ENCODE measurements at places on chromosomes 12 and 14.

- peak overlapping the region; percentile 72 for H3K4me3 ChIP-seq
- H3K27ac ChIP-seq = peak overlapping the region; percentile 13
- peaks cover 70% of the 10 kb centered on the region for H3K4me1 ChIP-seq
- no peak for DNase-seq
- H3K27me3 ChIP-seq = peaks cover 5% of the 10 kb centered on the region
Observed at GRCh38 chr12:51392556-51393237, 1.5 kb upstream of the GALNT6 start.

DNA sequence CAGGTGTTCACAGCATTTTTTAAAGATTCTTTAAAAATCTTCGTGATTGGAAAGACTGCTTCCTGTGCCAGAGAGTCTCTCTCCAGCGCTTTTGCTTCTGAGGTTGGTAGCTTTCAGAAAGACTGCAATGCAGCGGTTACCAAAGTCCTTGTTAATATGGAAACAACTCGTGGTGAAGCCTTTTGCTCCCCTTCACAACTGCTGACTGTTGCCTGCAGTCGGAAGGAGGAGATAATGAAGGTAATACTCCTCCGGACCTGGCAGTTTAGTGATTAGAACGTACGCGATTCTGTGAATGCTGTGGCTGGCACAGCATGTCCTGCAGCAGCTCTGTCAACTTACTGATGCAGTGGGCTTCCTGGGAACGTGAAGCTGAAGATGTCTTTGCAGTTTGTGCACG is 50.9 kb downstream of the TRAF3 start:
- peaks cover 83% of the 10 kb centered on the region for H3K4me1 ChIP-seq
- no peaks in the 10 kb centered on the region for H3K27me3 ChIP-seq
- DNase-seq = no peak

- no peak overlapping the region for H3K4me3 ChIP-seq
- DNase-seq = no peak
- no peaks in the 10 kb centered on the region for H3K36me3 ChIP-seq
- peaks cover 43% of the 10 kb centered on the region for H3K4me1 ChIP-seq
Observed at GRCh38 chr14:61287196-61287595, 6.1 kb upstream of the TMEM30B start.

- H3K4me3 ChIP-seq = no peak overlapping the region
- peaks cover 2% of the 10 kb centered on the region for H3K36me3 ChIP-seq
- no peak overlapping the region for H3K27ac ChIP-seq
Observed at GRCh38 chr14:52911904-52912303, 38.9 kb downstream of the FERMT2 start.

GRCh38 chr12:99224237-99224636 is 423.3 kb upstream of the GARIN6 start:
- H3K27ac ChIP-seq = no peak overlapping the region
- no peak for DNase-seq
- H3K27me3 ChIP-seq = no peaks in the 10 kb centered on the region

DNA sequence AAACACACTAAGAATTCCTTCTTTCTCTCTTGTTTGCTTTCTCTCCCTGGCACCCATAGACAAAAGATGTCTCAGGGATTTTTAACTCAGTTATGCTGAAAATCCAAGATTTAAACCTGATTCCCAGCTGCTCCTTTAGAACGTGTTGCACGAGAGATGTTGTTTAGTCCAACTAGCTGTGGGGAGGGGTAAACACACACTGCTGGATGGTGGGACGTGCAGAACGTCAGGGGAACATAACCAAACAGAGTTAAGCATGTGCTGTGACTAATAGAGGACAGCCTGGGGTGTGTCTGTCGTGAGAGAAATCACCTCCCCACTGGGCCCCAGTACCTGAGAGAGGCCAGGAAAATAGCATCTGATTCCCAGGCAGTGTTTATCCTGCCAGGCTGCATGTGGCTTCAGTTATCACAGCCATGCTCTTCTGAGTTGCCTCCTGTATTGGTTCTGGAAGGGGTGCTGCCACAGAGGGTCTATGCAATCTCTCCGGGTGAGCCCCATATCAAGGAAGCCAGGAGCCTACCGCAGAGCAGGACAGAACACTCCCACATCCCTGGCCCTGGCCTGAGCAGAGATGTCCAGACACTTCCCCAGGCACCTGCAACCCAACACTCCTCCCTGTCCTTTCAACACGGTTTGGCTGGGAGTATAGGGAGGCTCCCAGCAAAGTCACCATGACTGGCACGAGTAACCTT is 112.7 kb upstream of the EGLN3 start:
- H3K4me1 ChIP-seq = peaks cover 22% of the 10 kb centered on the region
- peaks cover 7% of the 10 kb centered on the region for H3K36me3 ChIP-seq
- peaks cover 2% of the 10 kb centered on the region for H3K27me3 ChIP-seq
- no peak overlapping the region for H3K4me3 ChIP-seq

- peaks cover 43% of the 10 kb centered on the region for H3K4me1 ChIP-seq
- peaks cover 50% of the 10 kb centered on the region for H3K36me3 ChIP-seq
- no peak overlapping the region for H3K27ac ChIP-seq
Observed at GRCh38 chr12:71763677-71764379, 9.2 kb downstream of the RAB21 start.

- H3K4me1 ChIP-seq = no peaks in the 10 kb centered on the region
- peaks cover 16% of the 10 kb centered on the region for H3K36me3 ChIP-seq
- peaks cover 10% of the 10 kb centered on the region for H3K27me3 ChIP-seq
- no peak overlapping the region for H3K4me3 ChIP-seq
- DNase-seq = no peak
- no peak overlapping the region for H3K27ac ChIP-seq
Observed at GRCh38 chr12:3605692-3606091, 114.7 kb downstream of the PRMT8 start.

GRCh38 chr12:88451205-88451604 is 129.1 kb downstream of the KITLG start:
- no peaks in the 10 kb centered on the region for H3K4me1 ChIP-seq
- no peaks in the 10 kb centered on the region for H3K36me3 ChIP-seq
- no peak overlapping the region for H3K27ac ChIP-seq
- H3K27me3 ChIP-seq = no peaks in the 10 kb centered on the region
- no peak for DNase-seq
